ENCODE measurements at places on chromosomes 1 and 21.

- DNase-seq, result no peak
These were observed 14.9 kb upstream of the VAV3 start for GRCh38 chr1:107979926-107980325.

- DNase-seq, result no peak
These were observed 277.1 kb downstream of the TRABD2B start for GRCh38 chr1:47720111-47720510.

GRCh38 chr1:2135941-2136340, 58.6 kb downstream of the FAAP20 start:
- DNase-seq, result no peak

DNA sequence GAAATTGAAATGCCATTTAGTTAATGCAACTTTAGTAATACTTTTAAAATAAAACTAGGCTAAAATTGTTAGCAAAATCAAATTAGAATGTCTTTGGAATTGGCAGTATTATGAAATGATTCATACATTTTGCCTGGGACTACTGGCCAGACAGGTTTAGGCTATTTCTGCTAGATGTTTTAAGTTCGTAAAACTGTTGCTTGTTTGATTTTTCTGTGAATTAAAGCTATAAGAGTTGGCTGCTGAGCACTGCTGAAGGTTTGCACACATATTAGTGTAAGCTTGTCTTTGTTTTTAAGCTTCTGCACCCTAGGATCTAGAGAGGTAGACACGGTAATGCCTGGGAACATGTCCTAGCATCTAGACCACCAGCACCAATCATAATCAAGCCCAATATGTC, 1094.6 kb upstream of the ADGRL4 start:
- DNase-seq, result no peak

GRCh38 chr1:236687273-236687672, 974 bp downstream of the ACTN2 start:
- DNase-seq, result no peak

DNA sequence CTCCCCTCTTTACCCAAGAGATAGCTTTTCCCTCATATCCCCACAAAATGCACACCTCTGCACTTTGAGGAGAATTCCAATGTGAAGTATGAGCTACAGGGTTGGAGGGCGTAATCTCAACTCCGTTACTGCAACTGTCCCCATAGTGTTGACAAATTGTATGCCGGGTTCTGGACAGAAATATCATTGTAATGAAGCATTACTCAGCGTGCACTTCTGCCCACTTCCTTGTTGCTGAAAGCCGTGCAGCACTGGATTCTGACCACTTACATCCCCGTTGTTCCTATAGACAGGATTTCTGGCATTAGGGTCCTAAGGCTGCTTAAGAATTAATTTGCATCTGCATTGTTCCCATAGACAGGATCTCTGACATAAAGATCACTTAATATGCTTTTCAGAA, 205.6 kb downstream of the RHOU start:
- peak; percentile 38 for DNase-seq

GRCh38 chr1:168689726-168690602, 39.0 kb downstream of the DPT start:
- no peak for DNase-seq

DNA sequence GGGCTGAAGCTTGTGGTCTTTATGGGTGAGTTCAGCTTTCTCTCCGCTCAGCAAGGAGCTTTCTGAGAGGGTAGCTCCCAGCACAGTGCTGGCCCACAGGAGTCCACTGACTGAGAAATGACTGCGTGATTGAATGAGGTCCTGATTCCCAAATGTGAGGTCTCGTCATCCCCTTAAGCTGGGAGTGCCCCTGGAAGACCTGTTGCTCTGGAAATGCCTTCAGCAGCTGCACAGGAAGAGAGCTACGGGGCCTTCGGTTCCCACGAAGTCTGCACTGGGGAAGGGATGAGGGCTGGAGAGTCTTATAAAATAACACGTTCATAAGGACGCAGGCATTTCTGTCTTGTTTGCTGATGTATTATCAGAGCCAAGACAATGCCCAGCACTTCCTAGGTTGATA, 14.0 kb downstream of the TNNT2 start:
- DNase-seq, result no peak

GRCh38 chr1:147579532-147579931, 38.2 kb downstream of the BCL9 start:
- DNase-seq, result no peak

DNA sequence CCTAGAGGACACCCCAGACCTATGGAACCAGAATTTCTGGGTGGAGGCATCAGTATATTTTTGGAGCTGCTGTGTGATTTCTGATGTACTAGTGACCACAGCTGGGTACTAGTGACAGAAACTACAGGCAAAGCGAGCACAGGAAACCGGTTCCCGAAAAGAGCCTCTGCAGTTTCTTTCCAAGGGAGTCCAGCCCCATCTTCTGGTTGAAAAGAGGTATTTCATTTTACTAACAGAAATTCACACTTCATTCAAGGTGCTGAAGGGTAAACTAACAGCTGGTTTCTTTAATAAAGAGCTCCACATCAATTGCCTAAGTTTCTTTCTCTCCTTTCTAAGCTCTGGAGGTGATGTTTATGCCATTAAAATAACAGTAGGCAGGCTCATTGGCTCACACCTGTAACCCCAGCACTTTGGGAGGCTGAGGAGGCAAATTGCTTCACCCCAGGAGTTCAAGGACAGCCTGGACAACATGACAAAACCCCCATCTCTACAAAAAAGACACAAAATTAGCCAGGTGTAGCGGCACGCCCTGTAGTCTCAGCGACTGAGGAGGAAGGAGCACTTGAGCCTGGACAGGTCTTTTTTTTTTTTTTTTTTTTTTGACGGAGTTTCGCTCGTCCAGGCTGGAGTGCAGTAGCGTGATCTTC, 22.0 kb downstream of the THAP3 start:
- DNase-seq, result peak; percentile 72

DNA sequence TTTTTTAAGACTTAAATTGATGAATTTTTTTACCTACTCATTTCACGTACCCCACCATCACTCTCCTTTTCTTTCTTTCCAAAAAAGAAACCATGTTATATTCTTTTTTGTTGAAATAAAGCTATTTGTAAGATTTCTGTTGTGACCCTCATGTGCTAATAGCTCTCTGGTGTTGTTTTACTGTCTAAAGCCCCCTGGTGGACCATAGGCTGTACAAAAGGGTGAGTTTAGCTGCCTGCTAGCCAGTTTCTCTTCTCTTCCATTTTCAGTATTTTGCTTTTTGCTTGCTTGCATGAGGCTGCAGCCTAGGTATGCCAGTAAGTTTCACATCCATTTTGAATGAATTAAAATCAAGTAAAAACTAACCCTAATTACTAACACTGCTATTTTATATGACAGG, 15.6 kb upstream of the VAMP3 start:
- DNase-seq, result peak; percentile 80

- DNase-seq, result no peak
These were observed 119.8 kb upstream of the BACE2 start for GRCh38 chr21:41048145-41048544.

DNA sequence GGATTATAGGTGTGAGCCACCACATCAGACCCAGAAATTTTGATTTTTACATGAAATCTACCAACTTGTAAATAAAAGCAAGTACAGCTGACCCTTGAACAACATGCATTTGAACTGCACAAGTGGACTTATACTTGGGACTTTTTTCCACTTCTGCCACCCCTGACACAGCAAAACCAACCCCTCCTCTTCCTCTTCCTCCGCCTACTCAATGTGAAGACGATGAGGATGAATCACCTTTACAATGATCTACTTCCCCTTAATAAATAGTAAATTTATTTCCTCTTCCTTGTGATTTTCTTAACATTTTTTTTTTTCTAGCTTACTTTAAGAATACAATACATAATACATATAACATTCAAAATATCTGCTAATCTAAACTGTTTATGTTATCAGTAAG, 17.5 kb upstream of the YRDC start:
- DNase-seq, result no peak

GRCh38 chr1:90591355-90591969, 125.6 kb downstream of the BARHL2 start:
- no peak for DNase-seq

- DNase-seq, result no peak
These were observed 38.5 kb upstream of the FAM131C start for GRCh38 chr1:16111771-16112595.

DNA sequence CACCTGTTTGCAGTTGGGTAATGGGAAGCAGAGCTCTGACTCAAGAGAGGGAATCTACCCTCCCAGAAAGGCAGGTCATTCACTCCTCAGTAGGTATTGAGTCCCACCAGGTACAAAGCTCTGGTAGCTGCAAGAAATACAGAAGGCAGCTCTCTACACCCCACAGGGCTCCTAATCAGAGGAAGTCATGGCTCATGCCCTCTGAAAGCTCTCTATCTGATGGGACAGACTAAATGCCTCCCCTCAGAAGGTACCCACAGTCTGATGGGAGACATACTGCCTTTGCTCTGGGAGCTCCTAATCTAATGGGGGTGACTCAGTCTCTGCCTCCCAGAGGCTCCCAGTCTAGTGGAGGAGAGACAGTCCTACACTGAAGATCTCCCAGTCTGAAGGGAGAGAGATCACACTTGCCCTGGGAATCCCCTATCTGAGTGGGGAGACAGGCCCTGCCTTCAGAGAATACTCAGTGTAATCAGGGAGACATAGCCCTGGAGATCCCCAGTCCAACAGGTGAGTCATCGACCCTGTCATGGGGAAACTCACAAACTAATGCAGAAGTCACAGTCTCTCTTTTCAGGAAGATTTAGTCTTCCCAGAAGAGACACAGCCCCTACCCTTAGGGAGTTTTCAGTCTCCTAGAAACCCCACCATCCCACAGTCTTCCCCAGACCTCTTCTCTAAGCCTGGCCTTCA, 23.7 kb downstream of the CAMK1G start:
- no peak for DNase-seq

GRCh38 chr1:106678279-106679050, 378.0 kb upstream of the PRMT6 start:
- no peak for DNase-seq

DNA sequence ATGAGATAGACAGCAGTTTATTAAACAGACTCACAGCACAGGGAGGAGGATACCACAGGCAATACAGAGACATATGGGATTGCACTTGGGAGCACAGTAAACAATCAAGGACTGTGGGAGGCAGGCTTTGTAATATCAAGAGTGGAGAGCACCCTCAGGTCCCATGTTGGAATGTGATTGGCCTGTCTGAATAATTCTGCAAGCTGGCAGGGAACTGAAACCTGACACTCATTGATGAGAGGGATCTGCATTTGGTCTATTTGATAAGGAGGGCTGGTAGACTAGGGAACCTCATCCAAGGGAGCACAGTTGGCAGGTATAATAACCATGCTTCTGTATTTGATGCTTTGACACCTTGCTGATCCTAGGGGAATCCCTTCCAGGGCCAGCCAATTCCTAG, 69.9 kb upstream of the PRMT6 start:
- no peak for DNase-seq

GRCh38 chr1:201766131-201766866, 62.7 kb upstream of the IPO9 start:
- no peak for DNase-seq

GRCh38 chr1:9753121-9753531, 70.6 kb downstream of the CLSTN1 start:
- no peak for DNase-seq

DNA sequence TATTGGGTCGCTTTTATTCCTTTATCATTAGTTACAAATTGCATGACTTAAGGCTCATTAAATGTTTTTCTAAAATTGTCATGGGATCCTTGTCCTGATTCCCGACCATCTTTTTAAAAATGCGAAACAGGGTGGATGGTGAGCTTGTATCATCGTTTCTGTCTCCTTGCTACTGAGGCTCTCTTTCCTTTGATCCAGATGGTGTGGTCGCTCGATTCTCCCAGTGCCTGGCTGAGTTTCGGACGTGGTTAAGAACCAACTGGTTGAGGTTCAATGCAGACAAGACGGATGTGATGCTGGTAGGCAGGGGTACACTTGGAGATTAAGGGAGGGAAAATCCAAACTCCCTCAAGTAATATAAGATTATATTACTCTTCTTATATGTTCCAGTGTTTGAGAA, 1.2 kb downstream of the MIER1 start:
- DNase-seq, result peak; percentile 23

- DNase-seq, result no peak
These were observed 425.9 kb downstream of the KIF26B start for GRCh38 chr1:245580651-245581050.

DNA sequence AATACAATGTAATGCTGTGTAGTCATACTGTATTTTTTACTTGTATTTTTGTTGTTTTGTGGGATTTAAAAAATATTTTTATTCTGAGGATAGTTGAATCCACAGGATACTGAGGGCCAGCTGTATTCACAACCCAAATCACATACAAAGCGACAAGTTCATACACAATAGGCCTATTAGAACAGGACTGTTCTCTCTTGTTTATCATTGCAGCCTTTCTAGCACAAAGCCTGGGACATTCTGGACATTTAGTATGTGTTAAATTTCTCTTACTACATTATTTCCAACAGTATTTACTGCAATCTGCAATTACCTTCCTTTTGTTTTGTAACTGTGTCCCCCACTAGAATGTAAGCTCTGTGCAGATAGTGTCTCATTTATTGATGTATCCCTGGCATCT, 65.4 kb downstream of the SLC35A3 start:
- no peak for DNase-seq

- DNase-seq, result no peak
These were observed 314.2 kb downstream of the RWDD3 start for GRCh38 chr1:95548211-95548610.

DNA sequence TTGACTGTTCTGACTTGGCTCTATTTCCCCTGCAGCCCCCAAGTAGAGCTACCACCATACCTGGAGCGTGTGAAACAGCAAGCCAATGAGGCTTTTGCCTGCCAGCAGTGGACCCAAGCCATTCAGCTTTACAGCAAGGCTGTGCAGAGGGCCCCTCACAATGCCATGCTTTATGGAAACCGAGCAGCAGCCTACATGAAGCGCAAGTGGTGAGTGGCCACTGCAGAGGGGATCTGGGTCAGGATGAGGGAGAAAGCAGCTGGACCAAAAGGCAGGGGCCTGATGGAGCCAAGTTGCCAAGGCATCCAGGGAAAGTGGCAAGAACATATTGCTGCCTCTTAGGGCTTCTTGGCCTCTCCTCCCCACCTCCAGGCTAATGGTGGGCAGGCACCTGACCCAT, 24.1 kb upstream of the TMEM222 start:
- no peak for DNase-seq

DNA sequence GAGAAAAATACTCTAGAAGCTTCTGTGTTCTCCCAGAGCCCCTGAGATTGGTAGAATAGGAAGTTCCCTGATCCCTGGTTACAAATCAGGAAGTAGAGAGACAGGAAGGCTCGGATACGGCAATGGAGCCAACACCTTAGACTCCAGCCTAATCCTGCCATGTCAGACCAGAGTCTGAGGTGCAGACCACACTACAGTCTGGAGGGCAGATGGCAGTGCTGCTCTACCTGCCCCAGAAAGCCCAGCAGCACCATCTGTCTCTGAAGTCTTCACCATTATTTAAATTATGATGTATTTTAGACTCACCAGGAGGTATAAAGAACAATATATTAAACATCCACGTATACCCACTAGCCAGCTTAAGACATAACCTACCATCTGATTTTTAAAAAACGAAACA, 93.0 kb downstream of the MTR start:
- no peak for DNase-seq

GRCh38 chr1:54134295-54134694, 18.5 kb downstream of the CDCP2 start:
- DNase-seq, result no peak

GRCh38 chr1:30009720-30010119, 713.7 kb downstream of the MATN1 start:
- DNase-seq, result no peak

Data from Kasumi-1 (cell line).